ENCODE measurements at places on chromosomes 3 and 15.

DNA sequence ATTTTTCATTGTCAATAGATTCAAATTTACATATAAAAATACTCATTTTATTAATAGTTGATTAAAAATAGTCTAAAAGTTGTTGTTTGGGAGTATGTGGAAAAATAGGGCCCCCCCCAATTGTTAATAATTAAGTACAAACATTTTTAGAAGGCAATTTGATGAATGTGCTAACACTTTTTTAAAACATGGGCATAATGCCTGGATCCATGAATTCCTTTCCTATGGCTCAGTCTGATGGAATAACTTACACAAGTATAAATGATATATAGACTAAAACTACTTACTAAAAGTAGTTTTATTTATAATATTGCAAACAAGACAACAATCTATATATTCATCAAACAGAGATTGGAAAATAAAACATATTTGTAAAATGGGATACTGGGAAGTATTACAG lies 247.2 kb upstream of the LRRN1 start:
- no peak for DNase-seq

DNA sequence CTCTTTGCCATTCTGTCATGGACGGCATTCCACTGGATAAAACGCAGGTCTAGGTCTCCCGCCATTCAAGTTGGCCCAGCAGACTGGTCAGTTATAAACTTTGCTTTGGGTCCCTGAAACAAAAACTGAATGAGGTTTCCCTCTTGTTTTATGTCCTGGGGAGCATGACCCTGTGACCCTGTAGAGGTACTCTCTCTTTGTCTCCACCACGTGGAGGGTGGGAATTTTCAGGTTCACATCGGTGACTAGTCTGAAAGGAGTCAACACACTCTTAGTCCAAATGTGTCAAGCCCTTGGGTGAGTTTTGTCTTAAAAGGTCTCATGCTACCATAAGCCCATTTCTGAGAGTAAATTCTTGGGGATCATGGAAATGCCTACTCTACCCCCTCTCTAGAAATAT lies 139.9 kb downstream of the PLCH1 start:
- no peak for DNase-seq

DNA sequence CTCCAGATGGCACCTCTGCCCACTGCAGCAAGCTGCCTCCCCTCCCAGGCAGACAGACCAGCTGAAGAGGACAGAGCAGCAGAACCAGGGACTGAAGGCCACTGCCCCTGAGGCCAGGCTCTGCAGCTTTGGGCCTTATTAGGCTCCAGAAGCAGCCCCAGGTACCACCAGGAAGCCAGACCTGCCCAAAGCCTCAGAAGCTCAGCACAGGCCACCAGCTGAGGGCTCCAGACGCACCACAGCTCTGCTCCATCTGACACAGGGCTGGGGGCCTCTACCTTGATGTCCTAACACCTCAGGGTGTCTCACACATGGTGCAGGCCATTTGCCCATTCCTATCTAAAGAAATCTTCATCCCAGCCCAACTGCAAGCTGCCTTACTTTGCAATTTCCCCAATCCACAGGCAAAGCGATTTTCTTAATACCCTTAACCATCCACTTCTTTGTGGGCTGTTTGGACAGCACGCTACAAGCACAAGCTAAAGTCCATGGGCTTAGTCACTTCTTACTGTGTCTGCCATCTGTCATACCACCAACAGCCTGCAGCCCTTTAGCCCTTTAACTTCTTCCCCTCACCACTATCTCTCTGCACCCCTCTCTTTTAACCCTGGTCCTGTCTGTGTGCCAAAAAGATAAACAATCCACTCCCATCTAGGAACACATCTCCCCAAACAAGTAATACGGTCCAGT lies 112.1 kb downstream of the IQSEC1 start:
- no peak for DNase-seq

DNA sequence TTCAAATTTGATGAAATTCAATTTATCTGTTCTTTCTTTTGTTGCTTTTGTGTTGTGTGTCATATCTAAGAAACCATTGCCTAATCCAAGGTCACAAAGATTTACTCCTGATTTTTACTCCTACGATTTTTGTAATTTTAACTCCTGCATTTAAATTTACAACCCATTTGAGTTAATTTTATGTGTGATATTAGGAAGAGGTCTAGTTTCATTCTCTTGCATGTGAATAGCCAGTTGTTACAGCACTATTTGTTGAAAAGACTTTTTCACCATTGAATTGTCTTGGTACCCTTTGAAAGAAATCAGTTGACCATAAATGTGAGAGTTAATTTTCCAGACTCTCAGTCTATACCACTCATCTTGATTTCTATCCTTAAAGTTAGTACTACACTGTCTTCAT lies 23.9 kb downstream of the CRTAP start:
- no peak for DNase-seq

DNA sequence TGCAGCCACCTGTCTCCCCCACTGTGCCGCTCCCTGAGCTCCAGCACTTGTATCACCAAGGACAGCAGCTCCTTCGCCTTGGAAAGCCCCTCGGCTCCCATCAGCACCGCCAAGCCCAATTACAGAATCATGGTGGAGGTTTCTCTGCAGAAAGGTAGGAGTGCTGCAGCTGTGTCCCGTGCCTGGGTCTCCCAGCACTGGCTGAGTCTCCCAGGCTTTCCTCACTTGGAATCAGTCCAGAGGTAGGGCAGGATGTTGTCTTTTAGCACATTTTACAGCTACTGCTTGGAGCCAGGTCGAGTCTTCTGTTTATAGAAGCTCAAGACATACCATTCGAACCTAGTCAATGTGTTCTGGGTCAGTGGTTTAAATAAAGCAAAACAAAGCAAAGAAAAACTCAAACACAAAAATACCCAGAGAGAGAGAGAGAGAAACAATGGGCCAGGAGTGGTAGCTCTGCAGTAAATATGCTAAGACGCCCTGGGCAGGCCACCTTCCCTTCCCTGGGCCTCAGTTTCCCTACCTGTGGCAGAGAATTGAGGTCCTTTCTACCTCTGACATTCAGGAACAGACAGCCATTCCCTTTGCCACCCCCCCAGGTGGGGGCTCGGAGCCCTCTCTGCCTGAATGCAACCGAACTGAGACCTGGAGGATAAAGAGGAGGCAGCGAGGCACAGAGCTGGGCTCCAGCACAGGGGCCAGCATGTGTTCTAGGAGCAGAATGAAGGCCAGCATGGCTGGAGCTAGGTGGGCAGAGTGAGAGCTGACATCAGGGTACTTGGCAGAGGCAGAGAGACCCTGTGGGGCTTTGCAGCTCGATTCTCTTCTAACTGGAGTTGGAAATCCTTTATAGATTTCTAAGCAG lies 44.1 kb downstream of the STARD5 start:
- DNase-seq, result no peak

All from GM13977 (cell line).